ENCODE measurements at places on chromosomes 5 and 9.

- H3K36me3 ChIP-seq, result no peaks in the 10 kb centered on the region
- H3K27ac ChIP-seq, result no peak overlapping the region
- peaks cover 14% of the 10 kb centered on the region for H3K4me1 ChIP-seq
- no peaks in the 10 kb centered on the region for H3K27me3 ChIP-seq
- H3K4me3 ChIP-seq, result no peak overlapping the region
These were observed 32.3 kb downstream of the OLFML2A start for GRCh38 chr9:124809211-124809610.

GRCh38 chr9:107734256-107735013, 244.9 kb upstream of the KLF4 start:
- no peaks in the 10 kb centered on the region for H3K27me3 ChIP-seq
- H3K27ac ChIP-seq, result peak overlapping the region; percentile 89
- DNase-seq, result peak; percentile 98
- no peak overlapping the region for H3K4me3 ChIP-seq
- no peaks in the 10 kb centered on the region for H3K36me3 ChIP-seq

- no peaks in the 10 kb centered on the region for H3K4me1 ChIP-seq
- no peak overlapping the region for H3K4me3 ChIP-seq
- no peak overlapping the region for H3K27ac ChIP-seq
- peak; percentile 14 for DNase-seq
These were observed 671.1 kb downstream of the TAF11L14 start for GRCh38 chr5:18305288-18305924.

DNA sequence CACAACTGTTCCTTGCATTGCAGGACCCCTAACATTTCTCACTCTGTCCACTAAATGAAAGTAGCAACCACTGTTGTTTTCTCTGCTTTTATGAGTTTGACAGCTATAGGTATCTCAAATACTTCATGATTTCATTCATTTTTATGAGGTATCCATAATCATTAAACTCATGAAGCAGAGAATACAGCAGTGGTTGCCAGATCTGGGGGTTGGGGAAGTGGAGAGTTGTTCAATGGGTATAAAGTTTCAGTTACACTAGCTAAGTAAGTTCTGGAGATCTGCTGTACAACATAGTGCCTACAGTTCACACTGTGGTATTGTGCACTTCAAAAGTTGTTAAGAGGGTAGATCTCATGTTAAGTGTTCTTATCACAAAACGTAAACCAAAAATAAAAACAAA, 23.4 kb upstream of the CAMK4 start:
- H3K27me3 ChIP-seq, result no peaks in the 10 kb centered on the region
- H3K36me3 ChIP-seq, result no peaks in the 10 kb centered on the region
- DNase-seq, result no peak
- H3K27ac ChIP-seq, result no peak overlapping the region

GRCh38 chr5:154418344-154418820, 27.4 kb upstream of the SAP30L start:
- H3K27me3 ChIP-seq, result no peaks in the 10 kb centered on the region
- DNase-seq, result peak; percentile 51
- no peak overlapping the region for H3K27ac ChIP-seq
- peaks cover 2% of the 10 kb centered on the region for H3K36me3 ChIP-seq

GRCh38 chr5:75837258-75837841, 120.1 kb upstream of the POC5 start:
- DNase-seq, result no peak
- H3K27me3 ChIP-seq, result no peaks in the 10 kb centered on the region
- no peaks in the 10 kb centered on the region for H3K4me1 ChIP-seq
- no peak overlapping the region for H3K27ac ChIP-seq

- no peak overlapping the region for H3K27ac ChIP-seq
- no peaks in the 10 kb centered on the region for H3K27me3 ChIP-seq
- DNase-seq, result no peak
These were observed 29.1 kb upstream of the ZFAND5 start for GRCh38 chr9:72394066-72394465.

DNA sequence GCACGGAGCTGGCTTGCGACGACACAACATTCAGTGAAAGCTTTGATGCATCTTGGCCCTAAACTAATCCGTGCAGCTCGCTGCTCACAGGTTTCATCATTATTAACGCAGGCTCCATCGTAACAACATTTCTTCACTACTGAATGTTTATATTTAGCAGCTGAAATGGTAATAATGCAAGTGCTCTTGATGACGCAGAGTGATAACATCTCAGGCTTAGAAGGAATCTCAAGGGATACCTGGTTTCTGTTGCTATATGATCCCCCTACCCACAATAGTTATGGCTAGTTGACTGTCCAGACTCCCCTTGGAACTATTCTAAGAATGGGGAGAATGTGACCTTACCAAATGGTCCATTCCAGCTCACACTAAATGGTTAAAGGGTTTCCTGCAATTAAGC, 36.2 kb downstream of the C5 start:
- H3K27ac ChIP-seq, result no peak overlapping the region
- H3K27me3 ChIP-seq, result no peaks in the 10 kb centered on the region
- H3K4me1 ChIP-seq, result no peaks in the 10 kb centered on the region
- H3K4me3 ChIP-seq, result no peak overlapping the region

DNA sequence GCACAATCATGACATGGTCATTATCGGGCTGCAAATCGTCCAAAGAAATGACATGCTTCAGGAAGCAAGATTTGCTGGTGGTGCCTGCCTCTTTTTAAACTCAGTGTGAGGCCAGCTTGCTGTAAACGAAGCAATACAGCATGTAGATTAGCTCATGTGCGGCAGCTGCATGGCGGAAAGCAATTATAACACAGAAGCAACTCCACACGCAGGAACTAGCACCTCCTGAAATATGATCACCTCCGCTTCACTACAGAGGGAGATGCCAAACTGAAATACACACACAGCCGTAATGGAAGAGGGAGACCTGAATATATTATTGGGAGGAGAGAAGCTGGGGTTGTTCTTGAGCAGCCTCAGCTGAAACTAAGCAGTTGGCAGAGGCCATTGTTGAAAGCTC, 312.5 kb downstream of the PSAT1 start:
- no peaks in the 10 kb centered on the region for H3K4me1 ChIP-seq
- H3K36me3 ChIP-seq, result no peaks in the 10 kb centered on the region
- DNase-seq, result no peak

GRCh38 chr5:125775896-125776295, 647.3 kb upstream of the GRAMD2B start:
- DNase-seq, result no peak
- H3K4me1 ChIP-seq, result no peaks in the 10 kb centered on the region
- H3K27ac ChIP-seq, result no peak overlapping the region
- H3K36me3 ChIP-seq, result no peaks in the 10 kb centered on the region
- H3K4me3 ChIP-seq, result no peak overlapping the region

- H3K27ac ChIP-seq, result no peak overlapping the region
- peaks cover 14% of the 10 kb centered on the region for H3K27me3 ChIP-seq
- no peaks in the 10 kb centered on the region for H3K4me1 ChIP-seq
- H3K4me3 ChIP-seq, result no peak overlapping the region
- no peak for DNase-seq
These were observed 13.3 kb upstream of the WHRN start for GRCh38 chr9:114518599-114519022.

DNA sequence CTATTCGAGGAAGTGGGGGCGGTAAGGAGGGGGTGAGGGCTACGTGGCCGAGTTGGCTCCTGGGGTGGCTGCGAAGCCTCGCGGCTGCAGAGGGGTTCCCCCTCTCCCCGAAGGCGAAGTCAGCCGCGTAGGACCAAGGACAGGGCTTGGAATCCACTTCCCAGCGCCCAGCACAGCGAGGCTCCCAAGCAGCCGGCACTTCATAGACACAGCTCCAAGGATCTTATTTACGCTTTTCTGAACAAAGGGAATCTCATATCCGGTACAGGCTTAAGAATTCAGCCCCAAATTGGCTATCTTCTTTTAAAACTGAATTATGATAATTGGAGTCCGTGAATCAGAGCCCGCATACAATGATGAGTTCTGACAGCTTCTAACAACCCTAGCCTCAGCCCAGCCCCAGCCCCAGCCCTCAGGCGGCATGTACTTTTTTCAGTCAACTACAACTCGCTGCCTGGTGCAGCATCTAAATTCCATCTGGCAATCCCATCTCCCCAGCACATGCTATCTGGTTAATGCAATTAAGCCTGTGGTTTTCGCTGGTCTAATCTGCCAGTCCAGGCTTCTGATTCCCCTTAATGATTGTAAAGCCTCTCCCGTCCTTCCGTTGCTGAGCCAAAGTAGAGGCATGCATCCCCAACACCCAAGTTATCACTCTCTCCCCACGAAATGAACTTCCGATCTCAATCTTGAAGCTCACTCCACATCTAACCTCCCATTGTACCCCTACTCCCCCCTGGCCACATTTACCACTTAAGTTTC, 1.0 kb downstream of the ELAVL2 start:
- peak; percentile 36 for DNase-seq
- no peak overlapping the region for H3K27ac ChIP-seq
- H3K36me3 ChIP-seq, result no peaks in the 10 kb centered on the region
- peaks cover 20% of the 10 kb centered on the region for H3K27me3 ChIP-seq
- no peaks in the 10 kb centered on the region for H3K4me1 ChIP-seq

DNA sequence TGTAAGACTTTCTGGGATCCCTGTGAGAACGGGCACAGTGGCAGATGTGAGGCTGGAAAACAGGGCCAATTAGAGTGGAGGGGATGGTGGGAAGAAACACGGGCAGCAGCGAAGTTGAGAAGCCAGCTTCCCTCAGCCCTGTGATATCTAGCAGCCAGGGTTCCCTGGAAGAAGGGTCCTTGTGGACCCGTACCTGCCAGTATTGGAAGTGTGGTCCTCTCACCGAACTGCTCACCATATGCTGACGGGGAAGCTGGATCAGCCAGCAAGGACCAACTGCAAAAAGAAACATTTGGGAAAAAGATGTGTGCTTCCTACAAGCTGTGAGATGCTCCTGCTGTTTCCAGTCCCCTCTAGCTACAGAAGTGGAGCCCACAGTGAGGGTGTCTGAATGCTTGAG, 13.6 kb downstream of the CKMT2 start:
- no peak for DNase-seq
- H3K36me3 ChIP-seq, result no peaks in the 10 kb centered on the region
- no peak overlapping the region for H3K27ac ChIP-seq

GRCh38 chr5:159422361-159422760, 92.1 kb upstream of the IL12B start:
- no peak overlapping the region for H3K27ac ChIP-seq
- no peak for DNase-seq
- no peaks in the 10 kb centered on the region for H3K27me3 ChIP-seq

DNA sequence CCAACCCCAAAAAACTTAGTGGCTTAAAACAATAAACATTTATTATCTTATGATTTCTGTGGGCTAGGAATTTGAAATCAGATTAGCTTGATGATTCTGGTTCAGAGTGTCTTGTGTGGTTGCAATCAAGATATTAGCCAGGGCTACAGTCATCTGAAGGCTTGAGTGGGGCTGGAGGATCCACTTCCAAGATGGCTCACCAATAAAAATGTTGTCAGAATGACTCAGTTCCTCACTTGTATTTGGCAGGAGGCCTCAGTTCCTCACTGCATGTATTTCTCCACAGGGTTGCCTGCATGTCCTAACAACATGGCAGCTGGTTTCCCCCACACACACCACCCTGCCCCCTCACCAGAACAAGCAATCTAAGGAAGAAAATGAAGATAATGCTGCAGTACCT, 98.2 kb upstream of the NIPBL start:
- no peaks in the 10 kb centered on the region for H3K36me3 ChIP-seq
- peaks cover 7% of the 10 kb centered on the region for H3K27me3 ChIP-seq
- H3K27ac ChIP-seq, result no peak overlapping the region
- H3K4me3 ChIP-seq, result no peak overlapping the region

- H3K27ac ChIP-seq, result no peak overlapping the region
- no peak overlapping the region for H3K4me3 ChIP-seq
- no peaks in the 10 kb centered on the region for H3K4me1 ChIP-seq
- H3K27me3 ChIP-seq, result no peaks in the 10 kb centered on the region
- no peaks in the 10 kb centered on the region for H3K36me3 ChIP-seq
These were observed 1731.2 kb upstream of the CDH6 start for GRCh38 chr5:29462241-29462640.

GRCh38 chr9:96493757-96494156, 43.8 kb downstream of the HABP4 start:
- H3K27ac ChIP-seq, result no peak overlapping the region
- peaks cover 16% of the 10 kb centered on the region for H3K4me1 ChIP-seq
- DNase-seq, result no peak
- H3K27me3 ChIP-seq, result no peaks in the 10 kb centered on the region
- no peak overlapping the region for H3K4me3 ChIP-seq
- peaks cover 18% of the 10 kb centered on the region for H3K36me3 ChIP-seq

- H3K36me3 ChIP-seq, result no peaks in the 10 kb centered on the region
- DNase-seq, result no peak
- H3K27me3 ChIP-seq, result peaks cover 49% of the 10 kb centered on the region
These were observed 3.5 kb upstream of the MYMK start for GRCh38 chr9:133528001-133528875.

DNA sequence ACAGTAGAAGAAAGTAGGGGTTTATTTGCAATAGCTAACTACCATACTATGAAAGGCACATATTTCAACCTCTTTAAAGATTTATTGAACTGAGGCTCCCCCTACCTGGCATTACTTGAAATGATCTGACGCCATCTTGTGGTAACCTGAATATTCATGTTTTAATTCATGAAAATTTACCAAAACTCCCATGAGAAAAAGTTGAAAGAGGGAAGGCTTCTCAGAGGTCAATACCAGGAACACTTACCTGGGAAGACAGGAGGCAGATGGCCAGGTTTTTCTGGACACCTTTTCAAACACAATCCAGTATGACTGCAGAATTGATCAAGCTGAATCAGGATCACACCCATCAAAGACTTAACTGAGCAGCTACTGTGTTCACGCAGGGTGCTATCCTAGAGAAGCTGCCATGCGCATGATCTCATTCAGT, 9.4 kb downstream of the PRELID2 start:
- H3K4me3 ChIP-seq, result no peak overlapping the region
- H3K4me1 ChIP-seq, result no peaks in the 10 kb centered on the region
- peak; percentile 78 for DNase-seq
- H3K27ac ChIP-seq, result no peak overlapping the region

DNA sequence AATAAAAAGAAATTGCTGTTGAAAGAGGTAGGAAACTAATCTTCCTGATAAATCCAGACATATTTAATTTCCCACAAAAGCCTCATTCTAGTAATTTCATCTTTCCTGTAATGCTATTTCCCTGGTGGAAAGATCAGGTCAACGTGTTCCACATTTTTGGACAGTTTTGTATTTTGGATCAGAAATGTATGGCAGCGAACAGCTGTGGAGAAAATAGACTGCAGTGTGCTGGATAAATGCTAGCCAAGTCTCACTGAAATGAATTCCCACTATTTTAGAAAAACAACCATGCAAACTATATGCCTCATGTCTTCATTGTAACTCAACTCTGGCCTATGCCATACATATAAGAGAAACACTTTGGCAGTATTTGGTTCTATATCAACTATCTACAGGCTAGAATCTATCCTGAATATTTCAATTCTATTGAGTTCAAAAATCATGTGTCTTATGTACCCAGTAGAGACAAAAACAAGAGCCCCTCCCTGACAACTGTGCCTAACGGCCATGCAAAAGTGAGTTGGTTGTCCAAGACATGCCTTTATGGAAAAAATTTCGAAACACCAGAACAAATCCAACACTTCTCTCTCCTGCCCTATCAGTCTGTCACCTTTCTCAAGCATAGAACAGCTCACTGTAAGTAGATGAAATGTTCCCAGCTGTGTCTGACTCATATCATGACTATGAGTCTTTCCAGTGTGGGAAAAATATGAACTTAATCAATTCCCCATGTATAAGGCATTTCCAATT, 191.3 kb upstream of the NREP start:
- no peak overlapping the region for H3K4me3 ChIP-seq
- no peaks in the 10 kb centered on the region for H3K36me3 ChIP-seq
- H3K4me1 ChIP-seq, result peaks cover 12% of the 10 kb centered on the region
- H3K27ac ChIP-seq, result peak overlapping the region; percentile 72
- H3K27me3 ChIP-seq, result no peaks in the 10 kb centered on the region

Data from fibroblast of lung (primary cell).